Activated B cell treated with CpG ODN at 0.5 μM for 24 hours (primary cell): ENCODE measurements at places on chromosomes 3 and 15. TPM values are rescaled to one million over a fixed set of nuclear protein-coding genes. Genes with fewer than 3 reads are reported as not detected.

DNA sequence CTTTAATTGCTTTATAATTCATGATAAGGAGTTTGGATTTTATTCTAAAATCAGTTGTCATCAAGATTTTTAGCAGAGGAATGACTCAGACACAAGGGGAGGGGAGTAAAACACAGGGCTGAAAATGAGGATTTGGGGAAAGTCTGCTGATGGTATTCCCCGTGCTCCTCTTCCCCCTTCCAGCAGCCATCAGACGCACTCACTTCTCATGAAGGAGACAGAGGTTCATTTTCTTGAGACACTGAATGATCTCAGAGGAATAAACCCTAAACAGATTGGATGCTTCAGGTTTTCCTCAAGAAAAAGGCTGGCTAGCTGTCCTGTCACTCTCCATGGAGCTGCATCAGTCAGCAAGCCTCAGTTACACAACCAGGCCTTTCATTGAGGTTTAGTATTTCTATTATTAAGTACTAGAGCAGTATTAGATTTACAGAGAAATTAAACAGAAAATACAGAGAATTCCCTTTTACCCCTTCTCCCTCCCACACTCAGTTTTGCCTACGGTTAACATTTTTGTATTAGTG, 166.4 kb downstream of the C3orf70 start:
- H3K27me3 ChIP-seq = no peaks in the 10 kb centered on the region
- peaks cover 67% of the 10 kb centered on the region for H3K36me3 ChIP-seq
- no peak overlapping the region for H3K4me3 ChIP-seq
- no peak overlapping the region for H3K27ac ChIP-seq

- no peak overlapping the region for H3K27ac ChIP-seq
- no peak overlapping the region for H3K4me3 ChIP-seq
- H3K4me1 ChIP-seq = no peaks in the 10 kb centered on the region
- H3K36me3 ChIP-seq = no peaks in the 10 kb centered on the region
Measured at GRCh38 chr15:79615754-79616153, 183.6 kb downstream of the MINAR1 start.

DNA sequence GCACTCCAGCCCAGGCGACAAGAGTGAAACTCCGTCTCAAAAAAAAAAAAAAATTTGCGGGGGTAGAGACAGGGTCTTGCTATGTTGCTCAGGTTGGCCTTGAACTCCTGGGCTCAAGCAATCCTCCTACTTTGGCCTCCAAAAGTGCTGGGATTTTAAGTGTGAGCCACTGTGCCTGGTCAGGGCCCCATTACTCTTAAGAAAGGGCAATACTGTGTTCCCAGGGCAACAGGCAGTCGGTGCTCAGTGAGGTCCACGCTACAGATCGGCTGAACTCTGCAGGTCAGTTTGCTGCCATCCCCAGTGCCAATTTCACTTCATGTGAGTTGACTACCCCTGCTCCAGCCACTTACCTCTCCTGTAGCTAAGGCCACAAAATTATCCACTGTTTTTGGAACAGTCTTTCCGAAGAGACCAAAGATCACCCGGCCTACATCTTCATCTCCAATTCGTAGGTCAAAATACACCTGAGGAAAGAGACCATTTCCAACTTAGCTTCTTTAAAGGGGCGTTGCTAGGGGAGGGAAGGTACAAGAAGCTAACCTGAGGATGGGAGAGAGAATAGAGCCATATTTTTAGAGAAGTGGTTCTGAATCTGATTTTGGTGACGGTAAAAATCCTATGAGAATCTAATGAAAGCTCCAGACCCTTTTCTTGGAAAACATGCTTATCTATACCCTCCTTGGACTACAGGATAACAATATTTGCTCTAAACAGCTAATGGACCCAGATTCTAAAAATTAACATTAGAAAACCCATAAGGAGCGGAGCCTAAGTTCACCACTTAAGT, 939 bp downstream of the PPIB start:
- H3K27me3 ChIP-seq = no peaks in the 10 kb centered on the region
- H3K27ac ChIP-seq = peak overlapping the region; percentile 90
- H3K4me3 ChIP-seq = peak overlapping the region; percentile 88

DNA sequence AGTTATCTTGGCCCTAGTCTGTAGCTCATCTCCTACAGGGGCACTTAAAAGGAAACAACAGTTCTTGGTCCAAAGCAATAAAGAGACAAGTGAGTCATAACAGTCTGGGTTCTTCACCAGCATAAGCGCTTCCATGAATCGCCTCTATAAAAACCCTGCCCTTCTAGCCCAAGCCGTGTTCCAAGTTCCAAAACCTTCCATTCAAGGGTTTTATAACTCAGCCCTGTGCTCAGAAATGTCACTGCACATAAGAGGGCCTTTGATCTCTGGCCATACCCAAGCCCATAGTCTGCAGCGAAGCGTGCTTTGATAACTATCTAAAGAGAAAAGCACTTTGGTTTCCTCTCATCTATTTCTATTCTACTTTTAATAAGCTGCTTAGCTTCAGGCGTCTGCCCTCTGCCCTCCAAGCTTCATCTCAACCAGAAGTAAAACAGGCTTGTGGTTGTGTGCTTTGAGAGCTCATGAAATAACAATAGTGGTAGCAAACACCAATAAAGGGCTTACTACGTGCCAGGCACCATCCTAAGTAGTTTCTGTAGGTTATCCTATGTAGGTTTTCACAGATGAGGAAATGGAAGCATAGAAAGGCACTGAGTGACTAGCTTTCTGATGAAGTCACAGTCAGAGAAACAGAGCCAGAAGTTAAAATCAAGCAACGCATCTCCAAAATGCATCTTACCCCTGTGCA, 64.0 kb upstream of the AKAP13 start:
- H3K4me3 ChIP-seq = peak overlapping the region; percentile 50
- peaks cover 86% of the 10 kb centered on the region for H3K4me1 ChIP-seq
- H3K36me3 ChIP-seq = peaks cover 10% of the 10 kb centered on the region
- H3K27me3 ChIP-seq = no peaks in the 10 kb centered on the region
- peak overlapping the region; percentile 82 for H3K27ac ChIP-seq

GRCh38 chr3:11275926-11276325, 3.7 kb downstream of the ATG7 start:
- H3K36me3 ChIP-seq = peaks cover 50% of the 10 kb centered on the region
- DNase-seq = no peak
- peaks cover 34% of the 10 kb centered on the region for H3K4me1 ChIP-seq
- no peaks in the 10 kb centered on the region for H3K27me3 ChIP-seq
- H3K4me3 ChIP-seq = no peak overlapping the region

DNA sequence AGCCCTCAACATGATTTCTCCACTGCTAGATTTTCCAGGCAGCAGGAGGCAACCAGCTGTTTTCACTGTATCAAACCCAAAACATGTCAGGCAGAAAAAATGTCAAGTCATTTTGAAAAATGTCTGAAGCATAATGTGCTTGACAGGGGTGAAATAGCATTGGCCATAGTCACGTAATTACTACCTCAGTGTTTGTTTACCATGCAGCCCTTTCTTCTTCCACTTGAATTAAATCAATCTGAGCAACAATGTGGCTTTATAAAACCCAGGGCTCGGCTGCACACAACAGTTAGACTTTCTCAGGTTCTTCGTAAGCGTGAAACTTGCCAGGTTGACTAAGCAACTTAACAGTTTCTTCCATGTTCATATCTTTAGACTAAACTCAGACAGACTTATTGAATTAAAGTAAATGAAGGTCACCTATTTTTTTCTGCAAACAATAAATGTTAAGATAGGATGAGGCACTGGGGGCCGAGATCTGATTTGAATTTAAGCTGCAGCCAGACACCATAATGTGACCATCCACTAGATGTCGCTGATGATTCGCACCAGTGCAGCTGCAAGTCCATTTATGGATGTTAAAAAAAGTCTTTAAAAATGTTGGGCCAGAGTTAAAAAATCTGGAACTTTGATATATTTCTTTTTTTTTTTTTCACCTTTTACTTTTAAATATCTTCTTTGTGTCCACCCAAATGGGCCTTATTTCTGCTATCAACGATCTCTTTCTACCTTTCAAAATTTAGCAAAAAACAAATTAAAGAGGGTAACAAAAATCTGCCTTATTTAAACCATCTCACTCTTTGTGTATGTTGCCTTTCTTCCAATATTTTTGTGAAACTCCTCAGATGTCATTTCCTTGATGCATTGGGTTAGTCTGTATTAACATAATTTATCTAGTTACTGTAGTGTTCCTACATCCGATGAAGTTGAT, 305.9 kb downstream of the CACNA2D3 start:
- H3K4me1 ChIP-seq = no peaks in the 10 kb centered on the region
- DNase-seq = no peak
- no peak overlapping the region for H3K27ac ChIP-seq
- peaks cover 2% of the 10 kb centered on the region for H3K27me3 ChIP-seq
- H3K36me3 ChIP-seq = no peaks in the 10 kb centered on the region

The NPHP3 gene
- 20.2 and 23.2 TPM in 2 replicates for total RNA-seq

GRCh38 chr15:99435877-99436541, 129.8 kb upstream of the MEF2A start:
- H3K4me1 ChIP-seq = peaks cover 55% of the 10 kb centered on the region
- H3K27me3 ChIP-seq = no peaks in the 10 kb centered on the region
- no peaks in the 10 kb centered on the region for H3K36me3 ChIP-seq

GRCh38 chr15:47724346-47724745, 7.0 kb downstream of the SEMA6D start:
- H3K4me3 ChIP-seq = no peak overlapping the region
- no peaks in the 10 kb centered on the region for H3K36me3 ChIP-seq
- H3K27ac ChIP-seq = no peak overlapping the region
- H3K27me3 ChIP-seq = peaks cover 26% of the 10 kb centered on the region
- H3K4me1 ChIP-seq = no peaks in the 10 kb centered on the region

The FAM174B gene
- total RNA-seq = 0.91 and 1.1 TPM in 2 replicates

- H3K27ac ChIP-seq = no peak overlapping the region
- no peak for DNase-seq
- no peaks in the 10 kb centered on the region for H3K27me3 ChIP-seq
- H3K4me1 ChIP-seq = peaks cover 2% of the 10 kb centered on the region
- no peaks in the 10 kb centered on the region for H3K36me3 ChIP-seq
Measured at GRCh38 chr3:119733812-119734211, 31.0 kb downstream of the CFAP91 start.

The AP3B2 gene
- total RNA-seq = 0.22 and 0.46 TPM in 2 replicates

GRCh38 chr3:113673593-113673992, 22.8 kb downstream of the USF3 start:
- no peak overlapping the region for H3K4me3 ChIP-seq
- no peak for DNase-seq
- H3K36me3 ChIP-seq = peaks cover 69% of the 10 kb centered on the region
- H3K4me1 ChIP-seq = peaks cover 49% of the 10 kb centered on the region
- H3K27ac ChIP-seq = peak overlapping the region; percentile 42

The TPRG1 gene
- total RNA-seq = 0.18 TPM in 1 of 2 replicates, not detected in the other

GRCh38 chr15:67110958-67111864, 45.8 kb downstream of the SMAD3 start:
- no peak for DNase-seq
- peak overlapping the region; percentile 92 for H3K27ac ChIP-seq
- no peaks in the 10 kb centered on the region for H3K27me3 ChIP-seq
- peaks cover 33% of the 10 kb centered on the region for H3K4me1 ChIP-seq
- peak overlapping the region; percentile 62 for H3K4me3 ChIP-seq

The TM4SF4 gene
- not detected in 2 replicates for total RNA-seq

The PLA2G4F gene
- not detected in 2 replicates for total RNA-seq

DNA sequence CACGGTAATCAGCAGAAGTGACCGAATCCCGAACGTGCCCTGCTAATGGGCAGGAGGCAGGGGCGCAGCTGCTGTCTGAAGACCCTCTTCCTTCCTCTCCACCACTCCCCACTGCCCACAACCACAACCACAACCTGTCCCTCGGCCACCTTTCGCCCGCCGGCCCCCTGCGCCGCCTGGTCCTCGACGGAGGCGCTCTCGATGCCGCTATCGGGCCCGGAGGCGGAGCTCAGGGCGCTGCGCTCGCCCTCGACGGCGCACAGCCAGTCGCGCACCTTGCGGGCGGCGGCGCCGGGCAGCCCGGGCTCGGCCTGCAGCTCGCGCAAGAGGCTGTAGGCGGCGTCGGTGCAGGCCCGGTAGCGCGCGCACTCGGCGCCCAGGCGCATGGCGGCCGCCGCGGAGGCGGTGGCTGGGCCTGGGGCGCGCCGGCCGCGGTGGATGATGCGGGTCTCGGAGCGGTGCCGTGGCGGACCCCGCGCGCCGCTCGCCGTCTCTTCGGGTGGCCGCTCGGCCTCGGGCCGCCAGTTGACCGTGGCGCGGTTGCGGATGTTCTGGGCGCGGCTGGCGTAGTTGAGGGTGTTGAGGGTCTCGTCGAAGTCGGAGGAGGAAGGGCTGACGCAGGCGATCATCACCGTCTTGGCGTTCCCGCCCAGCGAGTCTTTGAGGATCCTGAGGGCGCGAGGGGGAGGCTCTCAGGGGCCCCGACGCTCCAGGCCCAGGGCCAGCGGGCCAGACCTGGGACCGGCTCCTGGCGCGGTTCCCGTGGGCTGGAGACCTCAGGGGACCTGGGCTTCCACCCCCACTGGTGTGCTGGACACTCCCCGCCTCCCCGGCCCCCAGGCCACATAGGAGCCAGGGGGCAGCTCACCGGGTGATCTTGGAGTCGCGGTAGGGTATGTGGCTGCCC, 6.9 kb downstream of the KIF7 start:
- H3K4me3 ChIP-seq = no peak overlapping the region
- H3K27ac ChIP-seq = no peak overlapping the region
- H3K4me1 ChIP-seq = no peaks in the 10 kb centered on the region

DNA sequence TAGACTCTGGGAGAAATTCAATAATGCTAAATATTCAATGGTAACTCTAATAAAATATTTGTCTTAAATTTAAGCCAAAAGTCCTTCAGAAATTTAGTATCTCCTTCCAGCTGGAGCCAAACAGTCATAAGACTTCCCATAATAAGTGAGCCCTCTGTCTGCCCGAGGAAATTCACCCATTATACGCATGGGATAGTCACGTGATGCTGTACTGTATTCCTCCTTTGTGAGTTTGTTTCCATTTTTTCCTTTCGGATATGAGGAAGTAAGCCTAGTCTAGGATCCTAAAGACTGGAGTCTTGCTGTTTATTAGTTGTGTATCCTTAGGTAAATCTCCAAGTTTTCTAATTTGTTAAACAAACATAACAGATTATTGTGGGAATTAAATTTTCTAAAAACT, 110.4 kb upstream of the PLAAT1 start:
- H3K4me1 ChIP-seq = no peaks in the 10 kb centered on the region
- no peaks in the 10 kb centered on the region for H3K36me3 ChIP-seq
- H3K4me3 ChIP-seq = no peak overlapping the region
- H3K27me3 ChIP-seq = peaks cover 3% of the 10 kb centered on the region
- H3K27ac ChIP-seq = no peak overlapping the region

DNA sequence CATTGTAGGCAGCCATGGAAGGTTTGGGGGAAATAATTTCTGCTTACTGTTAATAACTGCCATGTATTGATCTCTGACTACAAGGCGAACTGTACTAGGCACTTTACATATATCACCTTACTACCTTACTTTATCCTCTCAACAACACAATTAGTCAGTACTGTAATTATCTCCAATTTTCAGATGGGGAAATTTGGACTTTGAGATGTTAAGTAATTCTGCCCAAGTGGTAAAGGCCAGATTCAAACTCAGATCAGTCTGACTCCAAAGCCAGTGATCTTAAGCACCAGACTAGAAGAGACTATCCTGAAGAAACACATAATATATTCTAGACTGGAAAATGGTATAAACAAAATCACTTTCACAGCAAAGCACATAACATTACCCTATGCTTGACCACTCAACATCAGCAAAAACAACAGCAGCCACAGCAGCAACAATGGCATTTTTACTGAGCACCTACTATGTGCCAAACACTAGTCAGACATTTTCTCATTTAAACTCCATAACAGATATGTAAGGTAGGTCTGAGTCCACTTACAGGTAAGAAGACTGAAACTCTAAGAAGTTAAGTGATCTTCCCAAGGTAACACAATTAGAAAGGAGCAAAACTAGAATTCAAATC, 13.1 kb downstream of the MTHFS start:
- H3K36me3 ChIP-seq = peaks cover 92% of the 10 kb centered on the region
- H3K4me1 ChIP-seq = no peaks in the 10 kb centered on the region
- no peak overlapping the region for H3K27ac ChIP-seq
- no peak overlapping the region for H3K4me3 ChIP-seq
- H3K27me3 ChIP-seq = no peaks in the 10 kb centered on the region

The NR2C2 gene
- 55.0 and 55.4 TPM in 2 replicates for total RNA-seq
